ENCODE measurements at places on chromosomes 16 and 17.

GRCh38 chr16:87541147-87541871 lies 48.5 kb upstream of the ZCCHC14 start:
- no peak for DNase-seq

DNA sequence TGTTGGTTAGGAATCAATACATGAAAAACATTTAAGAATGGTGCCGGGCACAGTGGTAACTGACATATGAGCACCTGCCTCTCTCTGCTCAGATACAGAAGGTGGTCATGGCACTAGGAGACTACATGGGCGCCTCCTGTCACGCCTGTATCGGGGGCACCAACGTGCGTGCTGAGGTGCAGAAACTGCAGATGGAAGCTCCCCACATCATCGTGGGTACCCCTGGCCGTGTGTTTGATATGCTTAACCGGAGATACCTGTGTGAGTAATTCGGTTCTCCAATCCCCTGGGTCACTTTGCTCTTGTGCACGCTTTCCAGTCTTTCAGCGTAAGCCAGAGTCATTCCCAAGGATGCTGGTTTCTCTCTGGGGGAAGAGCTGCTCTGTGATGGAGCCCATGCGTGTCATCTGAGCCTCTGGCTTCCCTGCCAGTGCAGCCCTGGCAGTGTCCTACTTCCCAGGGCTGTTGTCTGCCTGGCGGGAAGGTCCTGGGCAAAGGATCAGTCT lies 3.0 kb upstream of the CD68 start:
- no peak for DNase-seq

DNA sequence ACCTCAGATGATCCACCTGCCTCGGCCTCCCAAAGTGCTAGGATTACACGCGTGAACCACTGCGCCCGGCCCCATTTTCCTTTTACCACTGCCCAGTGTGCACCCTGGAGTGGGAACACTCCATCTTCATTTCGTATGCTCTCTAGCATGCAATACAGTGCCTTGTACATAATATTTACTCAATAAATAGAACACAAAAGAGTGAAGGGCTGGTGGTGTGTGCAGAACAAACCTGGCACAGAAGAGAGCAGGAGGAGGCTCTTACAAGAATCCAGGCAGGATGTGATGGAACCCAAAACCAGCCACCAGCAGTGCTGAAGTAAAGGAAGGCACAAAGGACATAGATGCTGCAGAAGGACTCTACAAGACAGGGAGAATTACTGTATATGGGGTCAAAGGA lies 7.3 kb downstream of the KRT37 start:
- no peak for DNase-seq

- peak; percentile 70 for DNase-seq
Observed at GRCh38 chr17:3827124-3827773, 18.8 kb downstream of the NCBP3 start.

- DNase-seq, result no peak
Observed at GRCh38 chr16:87965417-87965816, 14.2 kb downstream of the BANP start.

GRCh38 chr16:28112908-28113307 lies 49.4 kb upstream of the GSG1L start:
- no peak for DNase-seq

DNA sequence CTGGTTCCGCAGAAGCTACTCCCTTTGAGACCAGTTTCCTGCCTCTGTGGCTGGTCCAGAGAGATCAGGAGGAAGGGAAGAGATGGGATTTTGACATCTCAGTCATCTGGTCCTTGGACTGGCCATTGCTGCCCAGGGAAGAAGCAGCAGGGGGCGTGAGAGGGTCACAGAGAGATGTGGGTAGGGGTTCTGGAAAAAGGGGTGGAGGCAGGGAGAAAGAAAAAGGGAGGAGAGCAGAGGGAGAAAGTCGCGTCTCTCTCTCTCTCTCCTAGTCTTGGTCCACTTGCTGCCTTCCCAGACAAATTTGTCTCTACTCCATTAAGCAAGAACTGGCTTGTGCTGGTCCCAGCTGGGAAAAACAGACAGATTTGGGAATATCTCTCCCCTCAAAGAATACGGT lies 4.4 kb downstream of the SHBG start:
- no peak for DNase-seq

GRCh38 chr17:863880-864279 lies 81.7 kb downstream of the MRM3 start:
- no peak for DNase-seq

- DNase-seq, result no peak
Observed at GRCh38 chr17:16428098-16428882, 12.9 kb downstream of the TRPV2 start.

- no peak for DNase-seq
Observed at GRCh38 chr17:45040459-45040858, 11.0 kb downstream of the DCAKD start.

DNA sequence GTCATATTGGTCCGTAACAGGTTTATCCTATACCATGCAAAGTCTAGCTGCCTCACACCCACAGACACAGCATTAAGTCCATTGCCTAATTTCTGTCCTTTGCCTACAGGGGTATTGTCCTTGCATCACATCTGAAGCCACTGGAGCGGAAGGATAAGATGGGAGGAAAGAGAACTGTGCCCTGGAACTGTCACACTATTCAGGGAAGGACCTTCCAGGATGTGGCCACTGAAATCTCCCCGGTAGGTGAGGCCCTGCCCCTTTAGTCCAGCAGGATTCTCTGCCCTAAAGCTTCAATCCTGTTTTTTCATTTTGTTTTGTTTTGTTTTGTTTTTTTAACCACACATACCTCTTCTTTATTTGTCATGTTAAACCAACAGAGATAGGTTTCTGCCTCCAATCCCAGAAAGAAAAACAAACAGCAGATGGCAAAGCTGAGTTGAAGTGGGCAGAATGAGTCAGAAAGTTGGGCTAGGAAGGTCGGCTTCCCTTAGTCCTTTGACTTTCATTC lies 2.2 kb upstream of the EFTUD2 start:
- no peak for DNase-seq

- DNase-seq, result no peak
Observed at GRCh38 chr17:80277751-80278671, 17.4 kb downstream of the RNF213 start.

GRCh38 chr16:66511602-66512271 lies 38.2 kb downstream of the TK2 start:
- no peak for DNase-seq

GRCh38 chr16:78641433-78641832 lies 542.0 kb downstream of the WWOX start:
- DNase-seq, result no peak

DNA sequence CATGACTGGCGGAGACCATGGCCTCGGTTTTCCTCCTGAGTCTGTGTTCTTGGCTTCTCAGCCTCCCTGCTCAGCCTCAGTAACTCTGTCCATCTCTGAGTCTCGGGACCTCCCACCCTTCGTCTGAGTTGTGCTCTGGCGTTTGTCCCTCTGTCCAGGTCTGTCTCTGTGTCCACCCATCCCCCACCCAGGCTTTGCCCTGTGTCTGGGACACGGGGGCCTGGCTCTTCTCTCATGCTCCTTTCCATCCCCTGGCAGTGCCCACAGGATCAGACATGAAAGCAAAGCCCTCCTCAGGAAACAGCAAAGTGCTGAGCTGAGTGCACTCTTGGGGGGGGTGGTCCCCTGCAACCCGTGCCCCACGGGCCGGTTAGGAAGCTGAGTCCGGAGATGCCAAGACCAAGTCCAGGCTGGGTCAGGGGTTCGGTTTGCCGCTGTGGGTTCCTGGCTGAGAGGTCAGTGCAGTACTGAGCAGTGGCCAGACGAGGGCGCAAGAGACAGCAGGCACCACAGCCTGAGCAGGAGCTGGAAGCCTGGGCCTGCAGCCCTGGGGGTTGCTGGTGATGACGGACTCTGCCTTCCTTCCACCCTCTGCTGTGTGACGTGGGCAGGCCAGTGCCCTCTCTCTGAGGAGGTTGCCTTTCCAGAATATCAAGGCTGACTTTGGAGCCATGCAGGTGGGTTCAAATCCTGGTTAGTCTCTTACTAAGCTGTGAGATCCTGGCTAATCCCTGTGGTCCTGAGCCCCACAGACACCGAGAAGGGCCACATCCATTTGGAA lies 2.5 kb downstream of the P2RX1 start:
- DNase-seq, result peak; percentile 76

- DNase-seq, result no peak
Observed at GRCh38 chr17:43983196-43983514, 21.3 kb upstream of the NAGS start.

DNA sequence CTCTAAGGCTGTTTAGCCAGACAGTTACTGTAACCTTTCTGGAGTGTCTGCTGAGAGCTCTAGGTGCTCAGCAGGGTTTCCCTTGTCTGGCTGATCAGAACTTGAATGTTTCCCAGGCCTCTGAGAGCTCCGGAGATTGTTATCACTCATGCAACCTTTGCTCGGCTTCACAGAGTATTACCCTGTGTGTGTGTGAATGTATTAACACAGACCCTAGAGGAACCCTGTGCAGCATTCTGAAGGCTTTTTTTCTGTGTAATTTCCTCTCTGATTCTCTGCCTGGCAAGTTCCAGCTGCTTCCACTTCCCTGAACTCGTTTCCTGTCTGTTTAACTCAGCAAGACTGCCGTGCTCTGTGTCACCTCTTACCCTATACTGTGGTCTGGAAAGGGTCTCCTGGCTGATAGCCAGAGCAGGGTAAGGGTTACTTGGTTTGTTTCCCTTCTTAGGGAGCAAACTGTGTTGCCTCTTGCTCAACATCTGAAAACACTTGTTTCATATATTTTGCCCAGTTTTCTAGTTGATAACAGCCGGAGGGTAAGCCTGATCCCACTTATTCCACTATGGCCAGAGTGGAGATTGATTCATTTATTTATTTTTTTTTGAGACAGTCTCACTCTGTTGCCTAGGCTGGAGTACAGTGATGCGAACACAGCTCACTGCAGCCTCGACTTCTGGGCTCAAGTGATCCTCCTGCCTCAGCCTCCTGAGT lies 21.7 kb downstream of the PRMT7 start:
- no peak for DNase-seq

GRCh38 chr17:18253947-18254821 lies 4.4 kb downstream of the FLII start:
- DNase-seq, result no peak

DNA sequence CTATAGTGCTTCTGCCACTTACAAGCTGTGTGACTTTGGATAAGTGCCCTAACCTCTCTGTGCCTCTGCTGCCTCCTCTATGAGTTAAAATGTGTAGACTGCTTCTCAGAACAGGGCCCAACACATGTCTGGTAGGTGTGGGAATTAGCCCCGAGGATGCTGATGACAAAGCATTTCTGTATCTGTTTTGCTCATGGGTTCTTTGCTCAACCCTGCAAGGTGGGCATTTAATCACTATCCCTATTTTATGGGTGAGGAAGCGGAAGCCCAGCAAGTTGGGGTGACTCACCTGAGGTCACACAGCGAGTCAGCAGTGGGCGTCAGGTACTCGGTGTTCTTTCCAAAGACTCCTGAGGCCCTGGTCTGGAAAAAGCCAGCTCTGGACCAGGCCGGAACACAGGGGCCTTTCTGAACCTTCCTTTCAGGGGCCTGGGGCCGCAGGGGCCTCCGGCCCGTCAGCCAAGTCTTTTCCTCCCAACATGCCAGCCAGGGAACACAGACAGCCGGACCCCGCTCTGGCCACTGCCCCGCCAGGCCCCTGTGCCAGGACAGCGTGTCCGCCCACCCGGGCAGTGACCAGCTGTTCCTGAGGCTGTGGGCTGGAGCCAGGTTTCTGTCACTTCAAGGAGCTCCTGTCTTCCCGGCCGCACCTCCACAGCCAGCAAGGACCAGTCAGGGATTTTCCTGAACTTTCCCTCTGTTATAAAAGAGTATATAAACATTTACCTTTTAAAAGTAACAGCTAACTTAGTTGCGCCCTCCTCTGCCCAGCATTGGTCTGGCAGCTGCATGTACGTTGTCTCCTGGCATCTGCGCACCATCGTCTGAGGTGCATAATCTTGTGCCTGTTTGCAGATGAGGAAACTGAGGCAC lies 62.5 kb downstream of the SREBF1 start:
- DNase-seq, result no peak

DNA sequence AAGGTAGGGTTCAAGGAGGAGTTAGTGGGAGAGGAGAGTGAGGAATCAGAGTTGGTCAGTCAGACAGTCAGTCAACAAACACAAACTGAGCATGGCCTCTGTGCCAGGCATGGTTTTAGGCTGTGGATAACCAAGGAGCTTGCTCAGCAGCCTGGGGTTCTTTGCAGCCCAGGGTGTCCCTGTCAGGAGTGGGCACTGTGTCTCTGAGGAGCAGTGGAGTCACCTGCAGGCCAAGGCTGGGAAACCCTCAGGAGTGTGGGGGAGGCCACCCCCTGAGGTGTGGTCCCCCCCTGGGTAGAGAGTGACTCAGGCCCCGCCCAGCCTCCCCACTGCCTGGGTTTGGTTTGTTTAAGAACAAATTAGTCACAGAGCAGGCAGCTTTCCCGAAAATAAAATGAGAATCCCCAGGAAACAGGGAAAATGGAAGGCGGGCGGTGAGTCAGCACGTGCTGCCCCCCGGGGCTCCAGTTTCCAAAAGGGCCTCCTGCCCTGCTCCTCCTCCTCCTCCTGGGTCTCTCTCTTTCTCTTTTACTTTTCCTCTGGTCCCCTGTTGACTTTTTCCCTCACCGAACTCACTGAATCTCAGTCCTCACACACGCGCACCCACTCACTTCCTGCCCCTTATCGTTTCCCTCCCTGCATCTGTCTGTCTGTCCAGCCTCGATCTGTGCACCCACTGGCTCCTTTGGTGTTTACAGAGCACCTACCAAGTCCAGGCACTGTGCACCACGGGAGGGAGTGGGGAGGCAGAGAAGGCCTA lies 44.3 kb downstream of the SOCS3 start:
- DNase-seq, result peak; percentile 30

DNA sequence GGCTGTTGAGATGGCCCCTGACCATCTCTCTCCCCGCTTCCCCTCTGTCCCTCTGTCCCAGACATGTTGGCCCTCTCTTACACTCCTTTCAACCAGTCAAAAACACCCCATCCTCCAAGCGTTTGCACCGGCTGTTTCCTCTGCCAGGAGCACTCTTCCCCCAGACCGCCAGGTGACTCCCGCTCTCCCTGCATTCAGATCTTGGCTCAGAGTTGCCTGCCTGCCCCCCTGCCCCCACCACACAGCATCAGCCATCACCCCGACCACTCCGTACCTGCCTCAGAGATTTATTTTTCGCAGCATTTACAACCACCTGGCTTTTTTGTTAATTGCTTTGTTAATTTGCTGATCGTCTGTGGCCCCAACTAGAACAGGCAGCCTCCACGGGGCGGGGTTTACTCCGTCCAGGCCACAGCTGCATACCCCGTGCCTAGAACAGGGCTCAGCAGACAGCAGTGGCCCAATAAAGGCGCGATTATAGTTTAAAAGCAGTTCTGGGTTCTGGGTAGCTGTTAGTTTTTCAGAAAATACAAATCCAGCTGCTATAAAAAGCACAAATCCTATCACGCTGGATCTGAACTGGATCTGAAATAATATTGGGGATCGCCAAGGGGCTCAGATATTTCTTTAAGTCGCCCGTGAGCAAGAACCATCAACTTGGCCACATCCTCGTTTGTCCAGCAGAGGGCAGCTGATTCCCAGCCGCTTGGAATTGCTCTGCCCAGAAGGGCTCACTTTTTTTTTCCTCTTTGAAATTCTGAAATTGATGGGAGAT lies 173.6 kb downstream of the IRF8 start:
- DNase-seq, result no peak

- DNase-seq, result no peak
Observed at GRCh38 chr16:9302072-9302471, 210.6 kb downstream of the HAPSTR1 start.

- DNase-seq, result no peak
Observed at GRCh38 chr17:79272666-79273219, 198.1 kb downstream of the ENGASE start.

Measured in effector CD4-positive, alpha-beta T cell (primary cell).